ENCODE measurements at places on chromosomes 16 and 17.

GRCh38 chr17:4449736-4450135, 16.0 kb downstream of the SPNS3 start:
- no peak for DNase-seq

- DNase-seq: no peak
Observed at GRCh38 chr16:50248845-50249244, 17.5 kb upstream of the ADCY7 start.

GRCh38 chr17:81460856-81461460, 51.6 kb downstream of the ACTG1 start:
- DNase-seq: no peak

GRCh38 chr16:50881956-50882355, 140.1 kb downstream of the CYLD start:
- no peak for DNase-seq

DNA sequence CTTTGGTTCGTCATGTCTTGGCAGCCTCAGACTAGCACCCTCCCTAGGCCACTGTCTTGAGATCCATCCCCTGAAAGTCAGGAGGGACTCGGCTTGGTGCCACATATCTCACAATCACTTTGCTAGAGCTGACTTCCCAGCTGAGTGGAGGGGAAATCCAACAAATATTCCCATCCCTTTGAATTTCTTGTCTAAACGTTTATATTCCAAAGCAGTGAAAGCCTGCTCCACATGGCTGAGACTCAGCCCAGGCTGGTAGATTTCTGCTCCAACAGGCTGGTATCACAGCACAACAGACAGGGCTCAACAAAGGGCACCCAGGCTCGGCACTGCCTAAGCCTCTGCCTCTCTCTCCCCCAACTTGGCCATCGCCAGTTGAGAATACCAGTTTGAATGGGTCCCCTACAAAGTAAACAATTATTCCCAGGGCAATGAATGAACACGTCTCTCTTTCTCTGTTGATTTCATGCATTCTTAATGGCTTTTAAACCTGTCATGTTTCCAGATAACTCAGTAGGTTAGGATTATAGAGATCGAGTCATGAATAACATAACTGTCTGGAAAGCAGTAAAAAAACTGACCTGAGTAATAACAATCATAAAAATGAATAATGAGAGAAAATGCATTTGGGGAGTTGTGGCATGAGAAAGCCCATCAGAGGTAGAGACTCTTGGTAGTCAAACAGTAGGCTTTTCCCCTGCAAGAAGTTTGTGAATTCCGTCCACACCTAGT, 1.0 kb downstream of the KRT13 start:
- no peak for DNase-seq

GRCh38 chr16:82699711-82700495, 73.1 kb downstream of the CDH13 start:
- no peak for DNase-seq

- no peak for DNase-seq
Observed at GRCh38 chr17:37717627-37718323, 27.1 kb downstream of the HNF1B start.

- DNase-seq: no peak
Observed at GRCh38 chr17:77248216-77249114, 107.7 kb downstream of the SEC14L1 start.

DNA sequence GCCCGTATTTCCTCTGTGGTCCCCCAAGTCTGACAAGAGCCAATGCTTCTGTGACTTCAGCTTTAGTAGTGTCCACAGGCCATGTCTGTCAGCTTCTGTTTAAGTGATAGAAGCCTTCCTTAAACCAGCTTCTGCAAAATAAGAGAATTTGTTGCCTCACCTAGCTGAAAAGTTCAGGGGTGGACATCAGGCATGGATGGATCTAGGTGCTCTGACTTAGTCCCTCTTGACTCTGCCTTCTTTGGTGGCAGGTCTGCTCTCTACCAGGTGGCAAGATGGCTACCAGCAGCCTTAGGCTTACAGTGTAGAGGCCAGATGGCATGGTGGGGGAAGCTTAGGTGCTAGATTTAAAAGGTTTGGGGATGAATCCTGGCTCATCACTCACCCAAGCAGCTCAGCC, 33.7 kb downstream of the KATNIP start:
- no peak for DNase-seq

DNA sequence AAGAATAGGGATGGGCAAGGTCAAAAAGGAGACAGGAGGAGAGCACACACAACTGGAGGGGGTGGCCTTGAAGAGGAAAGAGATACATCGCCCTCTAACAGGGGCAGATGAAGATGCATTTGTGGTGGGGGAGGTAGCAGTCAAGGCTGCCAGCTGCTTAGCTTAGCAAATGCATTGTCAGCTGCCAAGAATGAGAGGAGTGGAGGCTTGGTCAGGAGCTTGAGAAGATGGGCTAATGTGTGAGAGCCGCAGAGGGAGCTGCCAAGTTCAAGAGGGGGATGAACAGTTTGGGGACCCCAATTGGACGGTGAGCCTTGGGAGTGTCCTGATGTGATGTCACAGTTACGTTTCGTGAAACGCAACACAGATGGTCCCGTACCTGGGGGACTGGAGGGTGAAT, 28.9 kb upstream of the GNA13 start:
- DNase-seq: no peak

- no peak for DNase-seq
Observed at GRCh38 chr17:2385240-2386210, 15.3 kb downstream of the MNT start.

DNA sequence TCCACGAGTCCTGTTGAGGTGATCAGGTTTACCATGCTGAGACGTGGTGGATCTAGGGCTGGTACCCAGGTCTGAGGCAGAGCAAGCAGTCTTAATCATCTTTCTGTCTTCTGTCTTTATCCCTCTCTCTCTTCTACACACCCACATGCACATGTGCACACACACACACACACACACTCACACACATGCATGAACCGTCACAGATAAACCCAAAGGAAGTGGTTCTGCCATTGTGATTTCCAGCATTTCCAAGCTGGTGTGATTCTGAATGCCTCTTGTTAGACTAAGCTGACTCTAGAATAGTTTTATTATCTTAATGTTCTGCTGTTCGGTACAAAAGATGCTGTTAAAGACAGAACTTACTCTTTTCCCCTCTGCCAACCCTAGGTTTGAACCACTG, 411.8 kb upstream of the SALL1 start:
- no peak for DNase-seq

- no peak for DNase-seq
Observed at GRCh38 chr16:28165598-28165997, 46.2 kb downstream of the XPO6 start.

- no peak for DNase-seq
Observed at GRCh38 chr16:667113-667779, 686 bp upstream of the RHOT2 start.

- DNase-seq: peak; percentile 44
Observed at GRCh38 chr17:79993390-79994227, 42.1 kb downstream of the TBC1D16 start.

- no peak for DNase-seq
Observed at GRCh38 chr16:1818204-1818872, 8.3 kb downstream of the HAGH start.

- DNase-seq: no peak
Observed at GRCh38 chr17:75774991-75775668, 9.5 kb upstream of the UNK start.

GRCh38 chr17:82752371-82753200, 721 bp downstream of the TBCD start:
- DNase-seq: no peak

DNA sequence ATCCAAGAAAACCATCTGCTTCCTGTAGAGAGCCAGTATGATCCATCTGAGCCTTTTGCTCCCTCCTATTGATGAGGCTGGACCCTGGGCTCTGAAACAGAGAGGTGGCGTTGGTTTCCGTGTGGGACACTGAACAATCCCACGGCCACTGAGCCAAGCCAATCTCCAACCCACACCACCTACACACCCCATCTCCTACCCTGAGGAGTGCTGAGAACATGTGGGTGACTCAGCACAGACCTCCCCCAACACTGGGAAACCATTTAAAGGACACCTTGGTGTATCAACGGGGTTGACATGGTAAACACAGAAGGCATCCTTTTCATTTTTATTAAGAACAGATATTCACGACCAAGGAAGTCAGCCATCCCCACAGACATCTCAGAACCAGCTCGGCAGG, 332.1 kb downstream of the SLC39A11 start:
- no peak for DNase-seq

- no peak for DNase-seq
Observed at GRCh38 chr17:5843366-5844026, 226.7 kb upstream of the WSCD1 start.

DNA sequence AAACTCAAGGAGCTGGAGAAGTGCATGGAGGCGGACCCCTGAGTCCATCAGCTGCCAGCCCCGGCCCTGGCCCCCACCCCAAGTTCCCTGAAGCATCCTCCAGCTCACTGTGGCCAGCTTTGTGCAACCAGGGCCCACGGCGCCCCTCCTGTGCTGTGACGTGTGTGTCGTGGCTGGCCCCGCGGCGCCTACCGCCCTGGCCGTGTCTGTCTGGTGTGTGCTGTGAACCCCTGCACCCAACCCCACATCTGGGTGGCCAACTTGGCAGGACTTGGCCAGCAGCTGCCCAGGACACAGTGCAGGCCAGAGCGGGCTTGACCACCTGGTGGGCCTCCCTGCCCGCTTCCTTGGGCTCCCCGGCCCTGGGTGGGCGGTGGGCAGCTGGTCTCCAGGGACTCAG, 3.2 kb downstream of the TSR3 start:
- DNase-seq: no peak

DNA sequence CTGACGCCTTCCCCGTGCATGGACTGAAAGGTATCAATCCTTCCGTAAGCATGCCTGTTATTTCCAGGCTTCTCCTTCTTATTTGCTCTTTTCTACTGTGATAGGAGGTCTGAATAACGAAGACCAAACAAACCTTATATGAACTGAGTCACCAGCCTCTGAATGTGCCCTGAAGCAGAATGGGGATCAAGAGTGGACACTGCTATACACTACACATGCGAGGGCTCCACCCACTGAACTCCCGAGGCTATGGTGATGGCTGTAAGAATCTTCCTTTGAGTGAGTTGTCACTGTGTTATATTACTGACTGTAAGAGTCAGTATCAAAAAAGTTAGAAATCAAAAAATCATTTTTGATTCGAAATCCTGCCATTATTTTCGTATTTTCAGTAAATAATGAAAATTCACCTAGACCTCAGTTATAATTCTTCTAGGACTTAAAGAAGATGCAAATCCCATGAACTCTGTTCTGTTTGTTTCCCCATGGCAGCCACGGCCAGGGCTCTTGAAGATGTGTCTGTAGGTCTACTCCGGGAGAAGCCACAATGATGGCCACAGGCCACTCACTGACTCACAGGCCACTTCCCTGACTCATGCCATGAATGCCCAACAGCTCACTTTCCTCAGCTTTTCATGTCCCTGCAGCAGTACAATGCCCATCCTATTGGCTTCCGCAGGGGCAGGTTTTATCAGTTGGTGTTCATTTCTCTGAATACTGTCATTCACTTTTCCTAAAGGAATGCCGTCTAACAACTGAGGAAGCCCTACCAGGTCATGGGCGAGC, 54.7 kb downstream of the ZZEF1 start:
- DNase-seq: no peak

GRCh38 chr17:56583772-56584171, 9.7 kb upstream of the NOG start:
- no peak for DNase-seq

DNA sequence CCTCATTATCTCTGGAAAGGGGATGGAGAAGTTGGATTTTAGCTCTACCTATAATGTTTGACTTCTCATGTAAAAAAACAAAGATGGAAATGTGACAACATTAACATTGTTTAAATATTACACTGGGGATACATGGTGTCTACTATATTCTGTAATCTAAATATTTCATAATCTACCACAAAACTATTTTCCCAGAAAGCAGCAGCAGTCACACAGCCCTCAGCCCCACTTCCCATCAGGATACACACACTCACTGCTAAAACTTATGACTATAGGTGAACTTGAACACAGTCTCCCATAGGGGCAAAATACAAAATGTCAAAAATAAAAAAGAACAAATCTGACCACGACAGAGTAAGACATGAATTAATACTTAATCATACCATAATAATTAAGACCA, 95.7 kb downstream of the KANSL1 start:
- DNase-seq: no peak

DNA sequence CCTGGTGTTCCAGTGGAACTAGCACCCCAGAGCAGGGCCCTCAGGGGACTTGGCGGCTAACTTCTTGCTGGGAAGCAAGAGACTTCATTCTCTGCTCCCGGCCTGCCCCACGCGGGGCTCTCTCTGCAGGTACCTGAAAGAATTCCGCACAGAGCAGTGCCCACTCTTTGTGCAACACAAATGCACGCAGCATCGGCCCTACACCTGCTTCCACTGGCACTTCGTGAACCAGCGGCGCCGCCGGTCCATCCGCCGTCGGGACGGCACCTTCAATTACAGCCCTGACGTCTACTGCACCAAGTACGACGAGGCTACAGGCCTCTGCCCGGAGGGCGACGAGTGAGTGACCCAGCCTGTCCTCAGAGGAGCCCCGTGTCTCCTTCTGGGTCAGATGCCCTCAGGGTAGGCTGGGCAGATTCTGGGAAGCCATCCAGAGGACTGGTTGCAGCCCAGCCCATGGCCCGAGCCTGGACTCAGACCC, 25.1 kb downstream of the UNK start:
- DNase-seq: no peak

GRCh38 chr17:77153999-77154586, 13.3 kb downstream of the SEC14L1 start:
- DNase-seq: no peak

GRCh38 chr16:20538181-20538580, 38.0 kb downstream of the ACSM2B start:
- no peak for DNase-seq

DNA sequence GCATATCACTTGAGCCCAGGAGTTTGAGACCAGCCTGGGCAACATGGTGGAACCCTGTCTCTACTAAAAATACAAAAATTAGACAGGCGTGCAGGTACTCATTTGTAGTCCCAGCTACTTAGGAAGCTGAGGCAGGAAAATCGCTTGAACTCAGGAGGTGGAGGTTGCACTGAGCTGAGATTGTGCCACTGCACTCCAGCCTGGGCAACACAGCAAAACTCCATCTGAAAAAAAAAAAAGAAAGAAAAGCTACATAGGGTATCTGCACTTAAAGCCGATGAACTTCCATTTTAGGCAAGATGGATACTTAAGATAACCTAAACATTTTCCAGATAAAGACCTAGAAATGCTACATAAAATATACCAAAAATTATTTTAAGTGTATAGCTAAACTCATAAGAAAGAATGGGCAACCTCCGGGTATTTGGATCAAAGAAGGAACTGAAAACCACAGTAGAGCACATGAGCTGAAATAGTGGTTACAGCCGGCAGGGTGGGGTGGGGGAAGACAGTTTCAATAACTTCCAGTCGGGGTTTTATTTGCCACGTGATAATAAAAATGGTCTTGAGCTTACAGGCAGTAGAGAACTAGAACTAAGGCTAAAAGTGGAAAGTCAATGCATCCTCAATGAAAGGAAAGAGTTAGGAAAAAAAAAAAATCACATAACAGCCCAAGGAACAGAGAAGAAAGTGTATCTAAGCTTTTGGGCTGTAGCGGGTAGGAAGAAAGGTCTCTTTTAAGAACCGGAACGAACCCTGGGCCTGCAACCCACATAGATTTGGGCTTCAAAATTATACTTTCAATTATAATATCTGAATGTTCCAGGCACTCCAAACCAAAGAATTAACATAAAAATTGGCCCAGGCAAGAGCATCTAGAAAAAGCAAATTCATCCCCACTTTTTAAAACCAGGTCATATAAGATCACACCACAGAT, 53.1 kb downstream of the CFDP1 start:
- no peak for DNase-seq

All from activated CD4-positive, alpha-beta T cell treated with anti-CD3 and anti-CD28 coated beads, Interleukin-2, amount 50 U/mL, for 24 hours (primary cell).